ENCODE measurements at places on chromosomes 2 and 18.
A peak's percentile ranks its signal among the peaks of the same experiment; 100 is the strongest.

DNA sequence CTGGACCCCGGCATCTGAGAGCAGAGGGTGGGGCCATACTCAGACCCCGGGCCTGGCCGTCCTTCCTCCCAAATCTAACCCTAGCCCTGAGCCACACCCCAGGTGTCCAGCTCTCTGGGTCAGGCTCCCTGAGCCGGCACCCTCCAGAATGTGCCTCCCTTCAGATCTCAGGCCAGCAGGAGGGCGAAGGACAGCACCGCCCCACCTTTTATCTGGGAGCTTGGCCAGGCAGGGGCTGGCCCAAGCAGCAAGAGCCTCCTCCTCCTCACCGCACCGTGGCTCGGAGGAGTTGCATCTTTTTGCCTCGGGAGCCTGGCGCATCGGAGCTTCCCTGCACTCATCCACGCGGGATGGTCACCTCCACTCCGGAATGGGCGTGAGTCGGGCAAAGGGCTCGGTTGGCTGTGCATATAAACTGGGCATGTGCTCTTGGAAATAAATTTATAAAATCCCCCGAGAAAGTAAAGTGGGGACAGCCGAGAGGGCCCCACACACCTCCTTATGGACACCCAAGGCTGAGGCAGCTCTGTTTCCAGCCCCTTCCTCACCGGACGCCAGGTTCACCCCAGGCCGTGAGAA, 69.1 kb upstream of the CTDP1 start:
- DNase-seq: no peak

GRCh38 chr18:68330658-68331057, 384.2 kb downstream of the TMX3 start:
- no peak for DNase-seq

DNA sequence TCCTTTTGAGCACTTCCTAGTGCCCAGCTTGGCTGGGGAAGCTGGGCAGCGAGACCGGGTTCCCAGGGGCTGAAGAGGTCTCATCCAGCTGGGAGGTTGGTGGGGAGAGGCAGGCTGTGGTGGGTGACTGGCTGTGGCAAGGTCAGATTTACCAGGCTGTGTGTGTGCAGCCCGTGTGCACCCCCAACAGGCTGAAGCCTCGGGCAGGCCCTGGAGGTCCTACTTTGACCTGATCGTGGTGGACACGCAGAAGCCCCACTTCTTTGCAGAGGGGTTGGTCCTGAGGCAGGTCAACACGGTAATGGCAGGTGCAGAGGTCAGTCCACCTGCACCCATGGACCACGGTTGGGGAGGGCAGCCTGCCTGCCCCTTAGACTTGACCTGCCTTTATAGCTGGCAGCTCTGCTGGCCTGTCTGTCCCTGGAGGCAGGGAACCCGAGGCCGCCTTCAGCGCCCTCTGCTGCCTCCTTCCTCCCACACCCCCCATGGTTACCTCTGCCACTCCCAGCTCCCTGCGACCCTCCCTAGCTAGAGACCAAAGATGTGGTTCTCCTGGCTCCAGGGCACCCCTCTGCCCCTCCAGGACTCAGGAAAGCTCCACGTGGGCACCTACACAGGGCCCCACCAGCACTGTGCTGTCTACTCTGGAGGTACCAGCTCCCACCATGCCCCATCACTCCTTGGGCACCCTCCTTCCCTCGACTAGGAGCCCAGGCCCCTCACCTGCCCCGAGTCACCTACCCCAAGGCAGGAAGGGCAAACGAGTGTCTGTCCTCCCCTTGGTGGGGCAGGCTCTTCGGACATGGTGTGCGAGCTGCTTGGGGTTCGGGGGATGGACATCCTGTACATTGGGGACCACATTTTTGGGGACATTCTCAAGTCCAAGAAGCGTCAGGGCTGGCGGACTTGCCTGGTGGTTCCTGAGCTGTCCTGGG, 4.0 kb downstream of the NT5DC4 start:
- no peak for DNase-seq

DNA sequence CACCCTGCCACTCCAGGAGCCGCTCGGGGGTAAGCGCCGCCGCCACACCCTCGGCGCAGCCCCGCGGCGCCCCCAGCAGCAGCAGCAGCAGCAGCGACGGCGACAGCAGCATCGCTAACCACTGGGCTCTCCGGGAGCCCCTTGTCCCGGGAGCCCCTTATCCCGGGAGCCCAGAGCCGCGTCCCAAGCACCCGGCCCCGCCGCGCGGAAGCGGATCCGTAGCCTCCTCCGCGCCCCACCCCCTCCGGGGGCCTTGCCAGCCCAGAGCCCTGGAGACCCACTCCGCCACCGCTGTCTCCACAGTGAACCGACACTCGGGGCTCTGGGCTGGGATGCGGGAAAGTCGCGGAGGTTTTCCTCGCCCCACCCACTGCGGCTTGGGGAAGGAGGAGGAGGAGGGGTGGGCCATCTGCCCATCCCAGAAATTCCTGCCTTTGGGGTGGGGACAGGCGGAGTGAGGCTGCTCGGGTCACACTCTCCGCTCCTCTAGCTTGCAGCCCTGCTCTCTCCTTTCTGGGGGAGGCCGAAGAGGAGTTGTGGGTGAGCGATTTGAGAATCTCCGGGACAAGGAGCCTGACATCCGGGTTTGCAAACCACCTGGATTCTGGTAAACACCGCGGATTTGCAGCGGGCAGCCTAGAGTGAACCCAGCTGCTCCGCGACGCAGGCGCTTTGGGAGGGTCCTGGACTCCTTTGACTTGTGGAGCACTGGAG, at the start of gene PLA2R1:
TSS of gene PLA2R1 (minus strand) at position 324 of the 714 bp plus-strand sequence. CDS start at position 112, 212 bp downstream.
- DNase-seq: no peak

DNA sequence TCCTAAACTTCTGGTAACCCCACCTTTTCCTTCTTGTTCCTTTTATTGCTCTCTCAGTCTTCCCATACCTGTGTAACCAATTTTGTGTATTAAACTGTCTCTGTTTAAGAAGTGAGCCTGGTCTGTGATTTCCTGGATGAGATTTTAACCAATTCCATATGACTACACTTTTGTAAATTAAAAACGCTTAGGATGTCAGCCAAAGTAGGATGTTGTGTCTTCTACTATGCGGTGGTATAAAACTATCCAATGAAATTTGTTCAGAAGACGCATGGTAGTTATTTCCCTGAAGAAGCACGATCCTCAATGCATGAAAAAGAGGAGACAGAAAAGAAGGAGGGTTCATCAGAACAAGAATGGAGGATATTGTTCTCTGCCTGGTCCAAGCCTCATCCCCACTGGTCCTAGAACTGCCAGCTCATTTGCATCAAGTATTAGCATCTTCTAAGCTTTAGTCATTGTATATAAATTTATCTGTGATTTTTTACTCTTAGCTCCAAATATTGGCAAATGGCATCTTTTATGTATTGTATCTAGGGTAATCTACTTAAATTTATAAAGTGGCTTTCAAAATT, 127.4 kb downstream of the TGIF1 start:
- no peak for DNase-seq

DNA sequence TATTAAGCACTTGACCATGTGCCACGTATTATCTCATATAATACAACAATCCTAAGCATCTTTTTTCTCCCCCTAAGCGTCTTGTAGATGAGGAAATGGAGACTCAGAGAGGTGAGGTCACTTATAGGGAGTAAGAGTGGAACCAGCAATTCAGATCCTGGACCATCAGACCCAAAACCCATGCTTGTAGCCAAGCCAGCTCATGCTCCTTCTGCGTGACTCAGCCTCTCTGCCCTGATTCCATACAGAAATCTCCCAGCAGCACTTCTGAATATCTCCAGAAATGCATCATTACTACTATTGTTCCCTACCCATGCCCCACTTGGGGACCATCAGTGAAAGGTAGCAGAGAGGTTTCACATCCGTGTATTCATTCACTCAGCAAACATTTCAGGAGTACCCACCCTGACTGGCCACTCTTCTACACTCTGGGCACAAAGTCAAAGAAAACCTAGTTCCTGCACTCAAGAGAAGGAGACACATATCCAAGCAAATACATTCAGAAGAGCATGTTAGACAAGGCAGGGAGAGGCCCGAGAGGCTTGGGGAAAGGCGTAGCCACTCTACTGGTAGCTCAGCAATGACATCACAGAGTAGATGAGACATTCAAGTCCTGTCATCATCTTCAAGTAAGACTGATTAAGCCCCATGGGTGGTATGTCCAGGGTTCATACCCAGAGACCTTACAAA, 141.9 kb downstream of the MTCL1 start:
- DNase-seq: no peak

DNA sequence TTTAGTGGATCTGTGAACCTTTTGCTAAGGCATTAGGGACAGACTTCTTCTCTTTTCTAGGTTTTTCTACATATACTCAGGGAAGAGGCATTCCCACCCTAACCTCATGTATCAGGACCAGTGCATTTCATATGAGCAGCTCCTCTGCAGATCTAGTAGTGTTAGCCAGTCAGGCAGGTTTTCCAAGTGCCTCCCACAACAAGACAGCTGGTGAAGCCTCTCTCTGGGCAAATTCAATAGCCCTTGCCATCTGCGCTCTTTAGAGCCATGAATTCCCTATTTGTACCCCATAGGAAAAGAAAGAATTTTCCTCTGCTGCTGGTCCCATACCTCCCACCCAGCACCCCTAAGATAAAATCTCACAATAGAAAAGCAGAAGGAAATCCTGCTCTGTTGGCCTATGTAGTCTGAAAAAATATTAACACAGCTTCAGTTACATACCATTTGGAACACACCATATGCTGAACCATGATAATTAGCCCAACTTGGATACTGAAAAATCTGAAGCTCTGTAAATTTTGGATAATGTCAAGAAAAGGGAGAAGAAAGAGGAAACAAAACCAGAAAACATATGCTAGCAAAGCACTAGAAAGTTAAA, 1354.6 kb upstream of the NRXN1 start:
- no peak for DNase-seq

DNA sequence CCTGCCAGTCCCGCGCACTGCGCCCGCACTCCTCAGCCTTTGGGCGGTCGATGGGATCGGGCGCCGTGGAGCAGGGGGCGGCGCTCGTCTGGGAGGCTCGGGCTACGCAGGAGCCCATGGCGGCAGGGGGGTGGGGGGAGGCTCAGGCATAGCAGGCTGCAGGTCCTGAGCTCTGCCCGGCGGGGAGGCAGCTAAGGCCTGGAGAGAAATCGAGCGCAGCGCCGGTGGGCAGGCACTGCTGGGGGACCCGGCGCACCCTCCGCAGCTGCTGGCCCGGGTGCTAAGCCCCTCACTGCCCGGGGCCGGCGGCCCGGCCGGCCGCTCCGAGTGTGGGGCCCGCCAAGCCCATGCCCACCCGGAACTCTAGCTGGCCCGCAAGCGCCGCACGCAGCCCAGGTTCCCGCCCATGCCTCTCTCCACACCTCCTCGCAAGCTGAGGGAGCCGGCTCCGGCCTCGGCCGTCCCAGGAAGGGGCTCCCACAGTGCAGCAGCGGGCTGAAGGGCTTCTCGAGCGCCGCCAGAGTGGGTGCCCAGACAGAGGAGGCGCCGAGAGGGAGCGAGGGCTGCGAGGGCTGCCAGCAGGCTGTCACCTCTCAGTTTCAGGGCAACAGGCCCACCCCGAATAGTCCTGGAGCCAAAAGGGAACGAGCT, 74.1 kb downstream of the PSMG2 start:
- DNase-seq: no peak

DNA sequence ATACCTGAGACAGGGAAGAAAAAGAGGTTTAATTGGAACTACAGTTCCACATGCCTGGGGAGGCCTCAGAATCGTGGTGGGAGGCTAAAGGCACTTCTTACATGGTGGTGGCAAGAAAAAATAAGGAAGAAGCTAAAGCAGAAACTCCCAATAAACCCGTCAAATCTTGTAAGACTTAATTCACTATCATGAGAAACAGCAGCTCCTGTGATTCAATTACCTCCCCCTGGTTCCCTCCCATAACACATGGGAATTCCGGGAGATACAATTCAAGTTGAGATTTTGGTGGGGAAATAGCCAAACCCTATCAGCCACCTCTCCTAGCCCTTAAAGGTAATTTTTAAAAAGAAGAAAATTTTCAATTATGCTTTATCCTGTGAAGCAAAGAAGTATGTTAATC, 728.8 kb downstream of the RNF144A start:
- no peak for DNase-seq

- DNase-seq: no peak
These were observed 55.3 kb downstream of the EDAR start for GRCh38 chr2:108933691-108934117.

GRCh38 chr2:48548840-48549239, 18.9 kb downstream of the STON1 start:
- no peak for DNase-seq

GRCh38 chr2:237685408-237685807, 58.0 kb downstream of the LRRFIP1 start:
- DNase-seq: no peak

DNA sequence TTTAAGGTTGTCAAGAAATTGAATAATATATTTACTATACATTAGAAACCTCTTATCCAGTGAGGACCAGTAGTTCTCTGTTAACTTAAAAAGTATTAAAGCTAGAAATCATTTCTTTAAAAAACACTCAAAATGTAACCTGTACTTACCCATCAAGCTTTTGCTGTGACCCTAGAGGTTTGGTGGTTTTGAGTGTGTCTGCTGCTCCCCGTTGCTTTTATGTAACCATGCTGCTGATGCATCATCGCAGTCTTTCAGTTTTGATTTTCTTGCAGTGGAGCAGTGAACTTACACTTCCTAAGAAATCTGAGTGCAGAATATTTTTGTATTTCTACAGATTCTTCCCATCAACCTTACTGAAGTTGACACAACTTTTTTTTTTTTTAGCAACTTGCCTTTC, 34.2 kb downstream of the MRPS9 start:
- DNase-seq: peak; percentile 12

DNA sequence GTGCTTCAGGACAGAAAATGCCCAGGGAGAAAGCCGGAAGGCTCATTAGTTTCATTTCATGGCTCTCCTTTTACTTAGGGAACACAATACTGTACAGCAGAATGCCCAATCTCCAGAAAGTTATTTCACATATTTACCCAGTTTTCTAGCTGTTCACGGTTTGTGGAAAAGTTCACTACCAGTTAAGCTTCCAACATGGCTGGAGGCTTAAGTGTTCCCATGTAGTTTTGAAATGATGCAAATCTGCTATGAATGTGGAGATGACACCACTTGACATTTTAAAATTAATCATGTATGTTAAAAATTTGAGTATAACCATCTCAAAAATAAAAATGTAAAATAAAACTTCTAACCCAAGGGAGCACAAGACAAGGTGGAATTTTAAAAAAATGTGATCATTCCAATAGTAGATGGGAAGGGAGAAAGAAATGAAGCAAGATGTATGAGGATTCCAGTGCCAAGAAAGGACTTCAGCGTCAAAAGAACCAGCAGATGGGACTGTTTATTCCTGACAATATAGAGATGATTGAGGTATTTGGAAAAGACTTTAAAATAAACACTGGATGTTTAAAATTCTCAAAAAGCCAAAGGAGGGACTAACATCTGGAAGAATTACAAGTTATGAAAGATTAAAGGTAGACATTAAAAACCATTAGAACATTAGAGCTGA, 60.9 kb upstream of the OSR1 start:
- no peak for DNase-seq

GRCh38 chr2:65431421-65432226, 775 bp downstream of the SPRED2 start:
- DNase-seq: peak; percentile 20

- DNase-seq: no peak
These were observed 111.9 kb upstream of the MAPRE2 start for GRCh38 chr18:34929336-34929780.

- no peak for DNase-seq
These were observed 132.1 kb downstream of the WDSUB1 start for GRCh38 chr2:159154366-159154765.

GRCh38 chr2:20660506-20661420, 6.2 kb upstream of the GDF7 start:
- DNase-seq: no peak

Measured in stimulated activated CD8-positive, alpha-beta memory T cell treated with anti-CD3 and anti-CD28 coated beads, Interleukin-15, amount 100 ng/mL, for 48 hours (primary cell).